HTR-8/SVneo (cell line): ENCODE measurements at places on chromosomes 7 and 10.
A peak's percentile ranks its signal among the peaks of the same experiment; 100 is the strongest.

DNA sequence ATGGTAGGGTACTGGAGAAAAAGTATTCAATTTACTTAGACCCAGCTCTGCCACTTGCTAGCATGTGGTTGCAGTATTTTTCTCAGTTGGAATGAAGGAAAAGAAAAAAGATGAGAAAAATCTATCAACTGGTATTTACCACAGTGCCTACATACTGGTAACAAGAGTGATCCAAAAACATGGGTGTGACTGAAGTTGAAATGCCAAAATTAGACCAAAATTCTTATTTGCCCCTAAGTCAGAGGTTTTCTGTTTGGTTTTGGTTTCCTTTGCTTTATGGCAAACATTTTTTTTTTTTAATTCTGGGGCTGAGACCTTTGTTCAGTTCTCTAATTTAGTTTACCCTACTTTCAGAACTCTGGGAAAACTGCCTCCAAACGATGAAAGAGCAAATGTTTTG is 12.3 kb downstream of the HYCC1 start:
- DNase-seq, result no peak

DNA sequence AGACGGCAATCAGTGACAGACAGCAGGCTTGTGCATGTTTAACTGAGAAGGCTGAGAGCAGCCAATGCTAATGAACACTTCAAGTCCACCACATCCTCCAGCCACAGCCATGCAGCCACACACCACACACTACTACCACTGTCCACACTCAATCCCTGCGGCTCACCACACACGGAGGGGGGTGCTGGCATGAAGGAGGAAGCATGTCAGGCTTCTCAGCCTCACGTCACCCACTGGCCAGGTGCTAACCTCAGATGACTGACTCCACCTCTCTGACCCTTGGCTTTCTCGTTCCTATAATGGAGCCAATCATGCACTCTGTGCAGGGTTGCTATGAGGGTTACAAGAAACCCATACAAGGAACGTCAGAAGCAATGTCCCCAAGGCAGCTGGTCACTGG is 165.4 kb upstream of the RNF32 start:
- DNase-seq, result no peak

DNA sequence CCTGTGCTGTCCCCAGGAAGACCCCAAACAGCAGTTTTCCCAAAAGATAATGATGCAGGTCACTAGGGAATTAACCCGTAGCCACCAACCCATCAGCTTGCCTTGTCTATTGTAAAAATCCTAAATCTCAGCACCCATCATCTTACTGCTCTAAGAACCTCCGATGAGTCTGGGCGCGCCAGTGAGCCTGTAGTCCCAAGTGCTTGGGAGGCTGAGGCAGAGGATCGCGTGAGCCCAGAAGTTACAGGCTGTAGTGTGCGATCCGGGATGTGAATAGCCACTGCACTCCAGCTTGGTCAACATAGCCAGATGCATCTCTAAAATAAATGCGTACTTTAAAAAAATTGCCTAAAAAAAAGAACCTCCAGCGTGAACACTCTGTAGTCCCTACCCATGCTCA is 951 bp downstream of the AS3MT start:
- DNase-seq, result no peak

GRCh38 chr7:30048582-30048981 is 20.4 kb downstream of the PLEKHA8 start:
- no peak for DNase-seq

DNA sequence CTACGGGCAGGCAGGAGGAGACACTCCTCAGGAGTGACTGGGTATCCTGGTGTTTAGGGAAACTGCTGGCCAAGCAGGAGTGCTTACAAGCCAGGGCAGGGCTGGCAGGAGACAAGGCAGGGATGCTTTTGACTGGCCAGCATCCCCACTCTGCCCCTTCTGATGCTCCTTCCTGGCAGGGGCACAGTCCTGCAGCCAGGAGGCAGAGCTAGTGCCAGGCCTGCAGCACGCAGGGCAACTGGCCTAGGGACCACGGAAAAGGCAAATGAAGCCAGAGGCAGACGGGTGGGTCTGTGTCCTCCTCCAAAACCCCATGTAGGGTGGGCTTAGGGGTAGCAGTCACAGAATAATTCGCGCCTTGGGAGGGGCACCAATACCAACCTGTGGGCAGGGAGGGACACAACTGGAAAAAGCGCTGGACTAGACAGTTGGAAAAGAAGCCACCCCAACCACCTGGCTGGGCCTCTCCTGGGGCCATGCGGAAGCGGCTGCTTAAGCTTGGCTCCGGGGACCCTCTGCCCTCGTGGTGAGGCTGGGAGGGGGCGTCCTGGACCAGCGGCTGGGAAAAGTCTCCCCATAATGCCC is 4.8 kb downstream of the IMPDH1 start:
- DNase-seq, result no peak

DNA sequence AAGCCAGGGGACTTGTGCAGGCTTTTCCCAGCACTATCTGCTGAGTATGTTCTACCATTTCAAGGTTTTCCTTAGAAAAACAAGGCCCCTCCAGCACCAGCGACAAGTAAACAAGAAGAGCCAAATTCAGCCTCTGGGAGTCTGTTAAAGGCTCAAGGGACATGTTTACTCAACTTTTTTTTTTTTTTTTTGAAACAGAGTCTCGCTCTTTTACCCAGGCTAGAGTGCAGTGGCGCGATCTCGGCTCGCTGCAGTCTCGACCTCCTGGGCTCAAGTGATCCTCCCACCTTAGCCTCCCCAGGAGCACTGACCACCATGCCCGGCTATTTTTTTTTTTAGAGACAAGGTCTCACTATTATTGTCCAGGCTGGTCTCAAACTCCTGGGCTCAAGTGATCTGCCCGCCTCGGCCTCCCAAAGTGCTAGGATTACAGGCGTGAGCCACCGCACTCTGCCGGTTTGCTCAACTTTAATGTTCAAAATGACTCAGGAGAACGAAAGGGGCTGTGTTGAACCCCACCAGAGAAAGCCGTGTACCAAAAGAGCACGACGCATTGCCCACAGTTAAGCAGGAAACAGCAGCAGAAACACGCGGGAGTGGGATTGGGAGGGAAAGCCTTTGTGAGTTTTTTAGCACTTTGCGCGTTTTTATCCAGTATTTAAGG is 772 bp downstream of the PRDX3 start:
- no peak for DNase-seq

DNA sequence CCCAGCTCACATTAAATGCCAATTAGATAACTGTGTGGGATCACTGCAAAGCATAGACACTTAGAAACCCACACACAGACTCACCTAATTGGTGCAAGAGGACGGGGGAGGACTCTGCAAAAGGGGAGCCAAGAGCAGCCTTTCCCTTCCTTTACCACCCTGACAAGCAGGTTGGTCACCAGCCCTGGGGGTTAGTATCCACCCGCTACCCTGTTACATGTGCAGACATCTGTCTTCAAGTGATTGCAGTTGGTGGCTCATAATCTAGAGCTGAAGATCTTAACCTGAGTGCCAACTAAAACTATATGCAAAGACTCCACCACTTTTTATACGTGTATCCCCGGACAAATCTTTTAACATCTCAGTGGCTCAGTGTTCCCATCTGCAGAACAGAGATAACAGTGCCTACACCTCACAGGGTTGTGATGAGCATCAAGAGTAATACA is 56.9 kb downstream of the SORBS1 start:
- no peak for DNase-seq

- no peak for DNase-seq
Measured at GRCh38 chr10:111129363-111129762, 52.5 kb downstream of the ADRA2A start.

- no peak for DNase-seq
Measured at GRCh38 chr10:3195286-3195685, 22.7 kb upstream of the PITRM1 start.

- no peak for DNase-seq
Measured at GRCh38 chr7:66413379-66414114, 208.4 kb downstream of the TPST1 start.

DNA sequence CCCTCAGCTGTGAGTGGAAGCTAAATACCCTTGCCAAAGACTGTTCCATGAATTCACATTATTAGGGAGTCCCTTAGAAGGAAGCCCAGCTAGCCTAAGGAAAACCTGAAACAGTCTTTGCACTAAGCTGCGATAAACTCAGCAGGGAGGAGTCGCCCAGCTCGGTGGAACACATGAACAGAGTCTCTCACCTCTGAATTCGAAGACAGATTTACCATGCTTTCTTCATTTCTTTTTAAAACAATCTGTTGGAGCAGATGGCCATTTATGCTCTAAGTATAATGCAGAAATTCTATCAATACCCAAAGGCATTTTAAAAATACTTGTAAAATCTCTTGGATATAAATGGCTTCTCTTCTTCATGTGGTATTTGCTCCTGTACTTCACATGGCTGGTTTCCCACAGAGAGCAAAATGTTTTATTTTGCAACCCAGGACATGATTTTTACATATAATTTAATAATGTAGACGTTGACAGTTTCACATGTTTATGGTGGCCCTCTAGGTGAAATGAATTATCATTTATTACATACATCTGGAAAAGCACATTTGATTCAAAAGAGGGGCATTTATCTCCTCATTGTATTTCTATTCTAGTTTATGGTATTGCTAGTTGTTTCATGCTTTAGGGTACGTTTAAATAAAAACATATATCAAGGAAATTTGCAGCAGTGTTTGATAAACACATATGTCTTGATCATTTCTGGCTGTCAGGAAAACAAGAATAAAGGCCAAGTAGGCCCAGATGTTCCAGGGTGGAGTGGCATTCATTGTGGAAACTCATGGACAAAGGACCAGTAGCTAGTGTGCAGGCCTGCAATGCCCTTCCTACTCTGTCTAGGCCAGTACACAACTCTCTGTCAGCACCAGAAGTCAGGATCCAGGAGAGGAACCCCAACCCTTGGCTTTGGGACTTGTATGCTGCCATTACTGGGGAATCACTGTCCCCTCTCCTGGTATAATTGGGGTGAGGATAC is 52.2 kb downstream of the LRGUK start:
- no peak for DNase-seq

- no peak for DNase-seq
Measured at GRCh38 chr7:30736291-30736690, 15.6 kb upstream of the INMT start.

GRCh38 chr10:111967547-111967946 is 216.0 kb downstream of the GPAM start:
- DNase-seq, result no peak

DNA sequence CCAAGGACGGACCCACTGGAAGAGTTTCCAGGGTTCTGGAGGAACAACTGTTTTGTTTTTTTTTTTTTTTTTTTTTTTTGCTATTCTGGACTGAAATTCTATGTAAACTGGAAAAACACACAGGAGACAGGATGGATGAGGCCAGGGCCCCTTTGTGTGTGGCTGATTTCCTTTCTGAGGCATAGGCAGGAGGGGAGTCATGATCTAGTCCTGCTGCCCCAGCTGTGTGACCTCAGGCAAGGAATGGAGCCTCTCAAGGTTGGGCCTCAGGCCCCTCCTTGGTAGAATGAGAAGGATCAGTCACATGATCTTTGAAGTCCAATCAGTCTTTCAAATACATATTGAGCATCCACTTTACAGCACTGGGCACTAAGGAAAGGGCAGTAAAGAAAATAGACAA is 87.6 kb downstream of the SH3PXD2A start:
- no peak for DNase-seq

GRCh38 chr10:13587391-13587790 is 626 bp downstream of the PRPF18 start:
- DNase-seq, result no peak

GRCh38 chr7:137715533-137715932 is 131.2 kb downstream of the DGKI start:
- no peak for DNase-seq

DNA sequence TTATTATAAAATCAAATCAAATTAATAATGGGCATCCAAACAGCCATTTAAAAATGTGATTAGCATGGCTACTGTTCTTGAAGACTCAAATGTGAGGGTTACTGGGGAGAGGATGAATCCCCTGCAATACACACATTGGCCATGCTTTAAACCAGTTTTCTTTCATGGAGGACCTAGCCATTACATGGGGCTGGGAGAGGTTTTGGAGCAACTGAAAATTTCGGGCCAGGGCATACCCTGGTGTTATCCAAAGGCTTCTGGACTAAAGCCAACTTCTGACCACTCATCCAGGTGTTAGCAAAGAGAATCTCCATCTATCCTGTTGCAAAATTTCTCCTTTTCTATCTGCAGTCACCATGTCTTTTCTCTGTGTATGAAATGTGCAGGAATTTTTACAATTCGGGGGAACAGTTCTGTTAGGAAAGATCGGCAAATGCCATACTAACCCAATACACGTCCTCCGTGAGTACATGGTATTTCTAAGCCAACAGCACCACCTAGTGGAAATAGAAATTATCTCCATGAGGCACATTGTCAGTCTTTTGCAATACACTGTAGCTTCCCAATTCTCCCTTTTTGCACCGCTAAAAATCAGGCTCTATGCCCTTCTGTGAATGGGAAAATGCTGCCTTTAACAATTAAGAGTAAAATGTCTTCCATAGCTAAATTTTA is 47.0 kb upstream of the ZNF107 start:
- DNase-seq, result peak; percentile 1

GRCh38 chr7:71348821-71349681 is 217.1 kb downstream of the GALNT17 start:
- DNase-seq, result no peak

DNA sequence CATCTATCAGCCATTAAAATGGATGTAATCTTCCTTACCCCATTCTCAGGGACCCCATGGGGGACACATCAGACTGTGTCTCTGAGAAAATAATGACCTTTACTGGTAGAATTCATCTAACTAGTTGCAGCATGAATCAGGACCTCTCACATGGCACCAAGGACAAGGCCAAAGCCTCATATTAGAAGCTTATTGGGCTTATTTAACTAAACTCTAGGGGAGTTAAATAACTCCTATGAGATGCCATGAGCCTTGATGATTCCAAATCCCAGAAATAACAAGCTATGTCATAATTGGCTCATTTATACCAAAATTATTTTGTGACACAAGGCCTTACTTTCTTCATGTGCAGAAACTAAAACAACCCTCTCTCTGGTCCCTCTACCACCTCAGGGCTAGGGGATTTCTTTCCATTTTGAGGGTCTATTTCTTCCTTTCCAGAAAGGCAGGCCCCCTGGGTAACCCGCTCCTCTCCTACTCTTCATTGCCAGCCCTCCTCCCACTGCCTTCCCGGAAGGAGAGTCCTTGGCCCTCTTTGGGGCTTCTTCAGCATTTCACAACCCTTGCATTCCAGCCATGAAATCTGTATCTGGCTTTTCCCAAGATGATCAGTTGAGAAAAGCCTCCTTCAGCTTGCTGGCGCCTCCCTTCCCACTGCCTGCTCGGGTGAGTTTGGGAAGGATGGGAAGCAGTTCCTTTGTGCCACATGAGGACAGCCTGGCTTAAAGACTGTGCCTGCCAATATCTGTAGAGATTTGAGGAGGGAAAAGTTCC is 41.8 kb upstream of the TRIM8 start:
- no peak for DNase-seq

- DNase-seq, result no peak
Measured at GRCh38 chr7:108368466-108368865, 87.8 kb downstream of the NRCAM start.

DNA sequence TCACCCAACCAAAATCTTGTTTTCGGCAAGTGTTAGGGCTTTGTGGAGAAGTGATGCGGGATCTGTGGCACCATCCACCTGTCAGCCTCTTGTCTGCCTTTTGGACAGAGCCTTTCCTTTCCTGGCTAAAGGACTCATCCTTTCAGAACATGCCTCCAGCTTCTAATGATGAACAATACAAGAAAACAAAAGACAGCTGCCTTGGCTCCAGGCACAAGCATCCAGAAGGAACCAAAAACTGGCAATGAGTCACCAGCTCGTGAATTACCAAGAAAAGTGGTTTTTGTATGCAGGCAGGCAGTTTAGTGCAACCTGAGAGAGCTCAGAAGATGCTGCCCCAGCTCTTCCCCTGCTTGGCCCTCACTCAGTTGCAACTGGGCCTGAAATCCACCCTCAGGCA is 84.6 kb upstream of the NAMPT start:
- DNase-seq, result no peak
